PC-9 (cell line): ENCODE measurements at places on chromosomes 6 and 20. TPM values are rescaled to one million over a fixed set of nuclear protein-coding genes. Genes with fewer than 3 reads are reported as not detected.

DNA sequence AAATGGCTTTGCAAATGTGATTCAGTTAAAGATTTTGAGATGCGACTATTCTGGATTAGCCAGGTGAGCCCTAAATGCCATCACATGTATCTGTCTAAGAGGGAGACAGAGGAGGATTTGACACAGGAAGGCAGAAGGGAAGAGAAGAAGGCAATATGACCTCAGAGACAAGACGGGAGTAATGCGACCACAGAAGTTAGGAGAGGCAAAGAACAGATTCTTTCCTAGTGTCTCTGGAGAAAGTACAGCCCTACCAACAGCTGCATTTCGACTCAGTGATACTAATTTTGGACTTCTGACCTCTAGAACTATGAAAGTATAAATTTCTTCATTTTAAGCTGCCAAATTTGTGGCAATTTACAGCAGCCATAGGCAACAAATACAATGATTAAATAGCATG lies 24.2 kb upstream of the TPD52L1 start:
- DNase-seq, result no peak

- no peak for DNase-seq
These were observed 18.7 kb downstream of the TFEB start for GRCh38 chr6:41716516-41717391.

DNA sequence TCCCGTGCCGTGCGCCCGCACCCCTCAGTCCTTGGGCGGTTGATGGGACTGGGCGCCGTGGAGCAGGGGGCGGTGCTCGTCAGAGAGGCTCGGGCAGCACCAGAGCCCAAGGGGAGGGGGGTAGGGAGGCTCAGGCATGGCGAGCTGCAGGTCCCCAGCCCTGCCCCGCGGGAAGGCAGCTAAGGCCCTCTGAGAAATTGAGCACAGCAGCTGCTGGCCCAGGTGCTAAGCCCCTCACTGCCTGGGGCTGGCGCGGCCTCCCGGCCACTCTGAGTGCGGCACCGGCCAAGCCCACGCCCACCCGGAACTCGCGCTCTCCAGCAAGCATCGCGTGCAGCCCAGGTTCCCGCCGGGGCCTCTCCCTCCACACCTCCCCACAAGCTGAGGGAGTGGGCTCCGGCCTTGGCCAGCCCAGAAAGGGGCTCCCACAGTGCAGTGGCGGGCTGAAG lies 16.4 kb downstream of the SOX4 start:
- no peak for DNase-seq

Gene BCLAF1
- total RNA-seq, result 76.4 and 109 TPM in 2 replicates

DNA sequence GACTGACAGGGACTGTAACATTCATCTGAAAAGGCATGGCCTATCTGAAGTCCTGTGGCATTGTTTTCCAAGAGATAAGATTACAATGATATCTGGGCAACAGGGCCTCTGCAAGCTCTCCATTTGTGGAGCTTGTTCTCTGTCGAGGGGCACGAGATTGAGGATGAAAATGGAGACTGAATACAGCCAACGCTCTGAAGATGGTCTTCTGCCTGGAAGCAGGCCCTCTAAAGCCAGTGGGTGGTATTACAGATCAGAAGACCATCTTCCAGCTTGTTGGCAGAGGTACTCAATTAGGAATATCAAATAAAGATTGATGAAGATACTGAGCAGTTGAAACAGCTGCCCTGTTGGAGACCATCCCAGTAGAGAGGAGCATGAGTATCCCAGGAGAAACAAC lies 288.2 kb downstream of the CENPW start:
- no peak for DNase-seq

Gene MRPL18
- total RNA-seq, result 41.1 and 54.4 TPM in 2 replicates

DNA sequence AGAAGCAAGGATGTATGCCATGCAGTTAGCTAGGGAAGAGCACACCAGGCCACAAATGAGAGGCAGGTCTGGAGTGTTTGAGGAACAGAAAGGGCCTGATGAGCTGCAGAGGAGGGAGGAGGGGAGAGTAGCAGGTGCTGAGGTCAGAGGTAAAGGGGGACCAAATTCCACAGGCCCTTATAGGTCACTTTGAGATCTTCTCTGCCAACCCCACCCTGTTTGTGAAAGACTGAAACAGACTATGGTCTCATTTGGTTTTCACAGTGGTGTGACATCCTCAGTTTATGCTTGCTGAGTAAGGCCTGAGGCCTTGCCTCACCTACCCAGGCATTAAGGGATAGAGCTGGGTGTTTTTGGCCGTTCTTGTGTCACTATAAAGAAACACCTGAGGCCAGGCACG lies 187.7 kb upstream of the MYLIP start:
- no peak for DNase-seq

DNA sequence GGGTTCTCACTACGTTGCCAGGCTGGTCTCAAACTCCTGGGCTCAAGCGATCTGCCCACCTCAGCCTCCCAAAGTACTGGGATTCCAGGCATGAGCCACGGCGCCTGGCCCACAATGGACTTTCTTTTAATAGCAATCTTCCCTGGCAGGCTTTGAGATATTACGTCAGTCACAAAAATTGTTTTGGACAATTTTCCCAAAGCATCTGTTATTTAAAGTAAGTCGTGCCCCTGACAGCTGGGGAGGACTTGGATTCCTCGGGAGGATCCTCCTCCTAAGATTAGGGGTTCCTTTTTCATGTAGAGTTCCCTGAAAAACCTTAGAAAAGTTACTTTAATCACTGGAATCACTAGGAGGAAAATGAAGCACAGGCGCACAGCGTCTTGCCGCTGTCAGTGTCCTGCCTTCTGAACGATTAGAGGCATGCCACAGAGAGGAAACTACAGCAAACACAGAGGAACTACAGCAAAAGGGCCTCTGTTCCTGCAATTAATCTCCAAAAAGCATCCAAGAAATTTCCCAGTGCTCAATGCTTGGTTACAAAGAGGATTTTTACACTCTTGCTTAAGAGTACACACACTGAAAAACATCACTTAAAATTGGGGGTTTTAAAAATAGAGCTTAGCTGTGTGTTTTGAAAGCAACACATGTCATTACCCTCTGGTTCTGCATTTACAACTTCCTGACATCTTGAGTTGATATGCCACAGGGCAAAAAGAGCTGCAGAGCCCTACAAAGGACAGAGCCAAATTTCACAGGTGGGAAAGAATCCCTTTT lies 4.5 kb downstream of the ACSS1 start:
- DNase-seq, result peak; percentile 17

DNA sequence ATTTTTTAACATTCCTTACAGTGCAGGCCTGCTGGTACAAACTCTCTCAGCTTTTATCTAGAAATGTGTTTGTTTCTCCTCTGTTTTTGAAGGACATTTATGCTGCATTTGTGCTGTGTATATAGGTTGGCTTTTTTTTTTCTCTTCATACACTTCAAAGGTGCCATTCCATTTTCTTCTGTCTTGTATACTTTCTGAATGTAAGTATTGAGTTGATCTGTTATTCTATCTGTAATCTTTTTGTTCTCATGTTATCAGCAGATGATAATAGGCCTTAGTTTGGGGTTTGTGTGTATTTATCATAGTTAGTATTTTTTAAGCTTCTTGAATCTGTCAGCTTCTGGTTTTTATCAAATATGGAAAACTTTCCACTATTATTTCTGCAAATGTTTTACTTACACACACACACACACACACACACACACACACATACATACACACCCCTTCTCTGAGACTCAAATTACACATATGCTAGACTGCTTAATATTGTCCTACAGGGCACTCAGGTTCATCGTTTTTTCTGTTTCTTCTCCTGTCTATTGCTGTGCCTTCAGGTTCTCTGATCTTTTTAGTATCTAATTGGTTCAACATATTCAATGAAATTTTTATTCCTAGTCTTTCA lies 74.6 kb downstream of the RPP40 start:
- DNase-seq, result no peak

- no peak for DNase-seq
These were observed 118.4 kb downstream of the FARS2 start for GRCh38 chr6:5379647-5380242.

DNA sequence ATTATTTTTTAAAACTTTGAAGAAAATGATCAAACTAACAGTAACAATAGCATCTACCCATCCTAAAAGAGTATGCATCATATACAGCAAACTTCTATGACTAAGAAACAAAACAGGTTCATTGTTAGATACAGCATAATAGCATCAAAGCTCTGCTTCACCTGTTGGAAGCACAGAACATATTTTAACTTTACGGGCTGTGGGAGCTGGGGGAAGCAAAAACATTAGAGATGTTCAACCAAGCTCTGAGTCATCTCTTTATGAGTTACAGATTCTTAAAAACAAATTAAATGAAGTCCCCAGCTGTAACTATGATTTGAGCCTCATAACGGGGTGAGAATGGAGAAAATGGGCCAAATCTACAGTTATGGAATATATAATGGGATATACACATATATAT lies 63.4 kb downstream of the SYNE1 start:
- DNase-seq, result no peak

Gene SLC26A8
- not detected in 2 replicates for total RNA-seq

- no peak for DNase-seq
These were observed 28.2 kb downstream of the SYTL3 start for GRCh38 chr6:158677906-158678578.

Gene CCN6
- total RNA-seq, result not detected in 2 replicates

Gene PLCB4
- 14.9 and 18.6 TPM in 2 replicates for total RNA-seq

Gene TGM3
- total RNA-seq, result not detected in 2 replicates

DNA sequence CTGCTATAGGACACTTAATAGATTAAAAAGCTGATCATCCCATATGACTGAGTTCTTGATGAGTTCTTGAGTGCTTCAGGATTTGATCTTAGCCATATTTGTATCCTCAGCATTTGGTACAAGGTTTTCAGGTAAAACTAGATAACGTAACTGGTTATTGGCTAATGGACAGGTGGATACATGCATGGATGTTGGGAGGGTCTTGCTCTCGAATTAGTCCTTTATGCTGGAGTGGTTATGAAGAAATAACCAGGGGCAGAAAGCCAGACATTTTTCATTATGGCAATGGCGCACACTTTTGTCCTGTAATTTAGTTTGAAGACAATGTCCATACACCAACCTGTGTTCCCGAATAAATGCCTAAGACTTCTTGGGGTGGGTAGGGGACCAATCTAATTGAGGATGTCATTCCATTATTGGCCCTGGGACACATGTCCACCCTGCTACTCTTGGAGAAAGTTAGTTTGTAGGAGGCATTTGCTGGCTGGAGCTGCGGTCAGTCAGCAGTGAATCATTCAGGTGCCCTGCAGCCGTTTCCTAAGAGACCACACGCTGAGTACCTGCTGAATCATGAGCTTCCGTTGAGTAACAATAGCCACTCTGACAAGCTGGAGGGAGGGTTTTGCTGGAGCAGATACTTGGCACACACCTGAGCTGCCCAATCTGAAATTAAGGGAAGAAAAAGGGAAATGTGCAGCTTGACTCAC lies 194.4 kb downstream of the FOXA2 start:
- peak; percentile 96 for DNase-seq

Gene LAMA4
- total RNA-seq, result 58.3 and 91.0 TPM in 2 replicates

DNA sequence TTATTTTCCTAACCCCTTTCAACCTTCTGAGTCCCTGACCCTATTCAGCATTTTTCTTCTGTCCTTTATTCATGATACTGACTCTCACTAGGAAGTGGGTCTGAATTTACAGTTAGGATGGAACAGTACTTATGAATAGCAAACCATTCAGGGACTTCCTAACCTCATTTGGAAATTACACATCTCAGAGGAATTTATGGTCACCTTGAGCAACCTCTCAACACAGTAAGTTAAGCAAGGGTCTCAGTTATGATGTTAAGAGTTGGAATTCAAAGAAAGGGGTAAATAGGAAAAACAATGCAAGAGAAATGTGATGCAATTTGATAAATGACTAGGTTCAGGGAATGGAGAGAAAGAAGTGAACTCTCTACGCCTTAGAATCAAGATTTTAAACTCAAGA lies 97.3 kb downstream of the GPR6 start:
- DNase-seq, result no peak

GRCh38 chr20:5938456-5939029 lies 11.8 kb downstream of the TRMT6 start:
- no peak for DNase-seq

DNA sequence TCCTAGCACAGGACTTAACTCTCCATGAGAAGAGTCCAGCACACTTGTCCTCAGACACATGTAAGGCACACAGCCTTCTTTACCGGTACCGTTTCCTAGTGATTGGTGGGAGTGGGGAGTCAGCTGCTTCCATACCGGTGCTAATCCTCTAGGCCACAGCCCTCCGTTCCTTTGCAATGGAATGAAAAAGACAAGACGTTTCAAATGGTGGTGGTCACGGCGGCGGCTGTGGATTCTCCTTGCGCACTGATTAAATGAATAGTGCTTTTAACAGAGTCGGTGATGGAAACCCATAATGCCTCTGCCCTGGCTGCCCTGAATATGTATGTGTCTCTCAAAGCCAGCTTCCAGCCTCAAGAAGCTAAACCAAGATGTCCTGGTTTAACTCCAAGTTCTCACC lies 34.8 kb upstream of the GABRR1 start:
- no peak for DNase-seq

Gene MAP1LC3A
- not detected in 2 replicates for total RNA-seq

- peak; percentile 57 for DNase-seq
These were observed 177.6 kb downstream of the JARID2 start for GRCh38 chr6:15423286-15423993.

DNA sequence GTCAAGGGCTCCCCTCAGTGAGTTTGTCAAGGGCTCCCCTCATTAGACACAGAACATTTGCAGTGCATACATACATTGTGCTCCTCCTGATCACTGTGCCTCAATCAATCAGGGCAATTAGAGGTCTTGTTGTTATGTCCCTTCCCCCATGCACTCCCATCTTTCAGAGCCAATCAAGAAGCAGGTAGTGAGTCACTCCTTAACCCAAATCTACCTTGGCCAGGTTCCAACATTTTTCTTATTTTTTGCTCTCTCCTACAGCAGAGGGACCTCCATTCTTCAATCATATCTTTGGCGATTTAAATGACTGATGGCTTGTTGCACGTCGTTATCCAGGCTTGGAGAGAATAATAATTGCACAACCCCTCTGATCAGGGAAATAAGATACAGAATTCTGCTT lies 409.9 kb upstream of the SPTLC3 start:
- no peak for DNase-seq

DNA sequence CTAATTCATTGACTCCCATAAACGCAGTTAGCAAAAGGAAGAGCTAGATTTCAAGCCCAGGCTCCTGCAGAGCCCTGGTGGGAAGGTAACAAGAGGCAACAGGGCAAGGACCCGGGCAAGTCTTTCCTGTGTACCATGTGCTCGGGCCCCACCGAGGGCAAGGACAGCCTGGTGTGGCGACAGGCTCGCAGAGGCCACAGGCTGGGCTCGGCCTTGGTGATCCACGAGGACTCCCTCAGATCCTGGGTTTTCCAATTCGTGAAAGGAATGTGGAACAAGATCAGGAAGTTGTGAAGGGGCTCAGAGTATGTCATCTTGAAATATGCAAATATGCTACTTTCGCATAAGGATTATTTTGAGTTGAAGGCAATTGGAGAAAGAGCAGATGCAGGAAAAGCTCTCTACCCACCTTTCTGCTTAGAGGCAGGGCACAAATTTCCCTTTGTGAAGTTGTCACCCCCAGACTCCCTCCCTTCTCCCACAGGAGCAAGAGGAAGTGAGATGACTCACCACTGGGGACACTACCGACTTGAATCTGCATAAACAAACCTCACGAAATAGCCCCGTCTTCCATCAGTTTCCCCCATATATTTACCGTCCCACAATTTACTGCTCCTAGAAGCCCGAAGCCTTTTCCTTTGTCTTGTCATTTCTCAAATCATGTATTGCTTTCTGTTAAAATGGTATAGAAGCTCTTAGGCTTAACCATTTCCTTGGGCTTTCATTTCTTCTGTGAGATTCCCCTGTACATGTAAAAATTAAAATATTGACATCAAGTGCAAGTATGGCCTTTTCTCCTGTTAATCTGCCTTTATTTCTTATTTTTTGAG lies 79.0 kb downstream of the PSMG4 start:
- peak; percentile 18 for DNase-seq

Gene BCKDHB
- total RNA-seq, result 29.7 and 41.5 TPM in 2 replicates
